Hepatocyte (in vitro differentiated cells): ENCODE measurements at places on chromosomes 4 and X. TPM values are rescaled to one million over a fixed set of nuclear protein-coding genes. Genes with fewer than 3 reads are reported as not detected.
A peak's percentile ranks its signal among the peaks of the same experiment; 100 is the strongest.

The AKAP14 gene
- polyA plus RNA-seq = not detected in 2 replicates

DNA sequence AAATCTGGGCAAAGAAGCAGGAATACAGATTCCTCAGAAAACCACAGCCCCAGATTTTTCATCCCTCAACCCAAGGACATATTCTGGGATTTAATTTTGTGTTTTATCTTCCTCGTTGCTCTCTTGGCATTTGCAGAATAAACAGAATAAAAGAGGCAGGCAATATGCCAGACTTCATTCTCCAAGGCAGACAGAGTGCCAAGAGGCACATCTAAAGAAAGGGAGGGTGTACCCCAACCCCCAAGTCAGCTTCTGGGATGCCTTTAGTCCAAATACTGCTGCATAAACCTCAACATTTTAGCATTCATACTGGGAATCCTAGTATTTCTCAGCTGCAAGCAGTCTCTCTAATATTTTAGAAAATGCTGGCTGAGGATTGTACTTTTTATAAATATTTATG, 629.2 kb downstream of the KLHL13 start:
- no peak for DNase-seq

- DNase-seq = no peak
These were observed 34.9 kb upstream of the STK26 start for GRCh38 chrX:131988236-131988635.

DNA sequence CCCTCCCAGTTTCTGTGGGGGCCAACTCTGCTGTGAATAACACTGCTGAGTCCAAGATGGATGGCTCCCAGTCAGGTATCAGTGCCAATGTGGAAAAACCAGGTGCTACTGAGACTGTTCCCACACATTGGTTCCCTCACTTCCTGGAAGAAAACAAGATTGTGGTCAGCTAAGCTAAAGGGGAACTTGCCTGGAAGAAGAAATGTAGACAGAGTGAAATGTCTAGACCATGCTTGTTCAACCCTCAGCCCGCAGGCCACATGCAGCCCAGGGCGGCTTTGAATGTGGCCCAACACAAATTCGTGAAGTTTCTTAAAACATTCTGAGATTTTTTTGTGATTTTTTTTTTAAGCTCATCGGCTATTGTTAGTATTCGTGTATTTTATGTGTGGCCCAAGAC, 28.6 kb upstream of the UTP14A start:
- DNase-seq = no peak

The NAA11 gene
- not detected in 2 replicates for polyA plus RNA-seq

The EPGN gene
- polyA plus RNA-seq = 0.24 and 2.2 TPM in 2 replicates

- DNase-seq = peak; percentile 32
These were observed 406.2 kb downstream of the MAPK10 start for GRCh38 chr4:85953651-85954018.

GRCh38 chrX:46722742-46723568, 36.0 kb downstream of the SLC9A7 start:
- no peak for DNase-seq

DNA sequence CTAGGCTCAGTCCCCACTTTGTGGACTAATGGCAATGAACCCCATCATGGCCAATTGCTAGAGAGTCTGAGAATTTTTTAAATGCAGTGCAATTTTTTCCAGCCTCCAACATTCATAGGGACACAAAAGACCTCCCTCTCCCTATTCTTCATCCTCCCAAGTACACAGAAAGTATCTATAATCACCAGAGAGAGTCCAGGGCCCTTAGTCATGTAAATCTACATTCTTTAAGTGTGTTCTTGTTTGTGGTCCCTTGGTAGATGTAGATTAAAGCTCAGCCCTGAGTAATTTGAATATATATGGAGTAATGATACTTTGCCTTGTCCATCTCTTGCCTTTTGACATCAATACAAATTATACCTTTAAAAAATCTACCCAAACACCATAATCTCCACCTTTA, 51.3 kb upstream of the ATXN3L start:
- DNase-seq = no peak

- DNase-seq = peak; percentile 40
These were observed 12.7 kb downstream of the ACOX3 start for GRCh38 chr4:8427761-8428287.

- no peak for DNase-seq
These were observed 10.0 kb downstream of the ZFP42 start for GRCh38 chr4:188005561-188005960.

DNA sequence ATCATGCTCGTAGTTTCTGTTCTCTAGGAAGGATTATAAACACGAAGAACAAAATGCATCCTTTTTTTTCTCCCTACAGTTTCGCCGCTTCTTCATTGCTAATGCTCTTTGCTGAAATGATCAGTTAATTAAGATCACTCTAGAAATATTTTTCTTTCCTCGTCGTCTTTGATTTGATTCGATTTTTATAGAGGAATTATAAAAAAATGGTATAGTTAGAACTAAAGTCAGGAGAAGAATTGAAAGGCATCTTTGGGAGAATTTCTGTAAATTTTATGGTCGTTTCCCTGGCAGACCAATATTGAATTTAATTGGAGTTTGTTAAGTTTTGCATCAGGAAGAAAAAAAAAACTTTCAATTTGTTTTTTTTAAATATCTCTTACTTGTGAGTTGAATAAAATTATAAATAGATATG, 1.1 kb upstream of the NKX3-2 start:
- no peak for DNase-seq

DNA sequence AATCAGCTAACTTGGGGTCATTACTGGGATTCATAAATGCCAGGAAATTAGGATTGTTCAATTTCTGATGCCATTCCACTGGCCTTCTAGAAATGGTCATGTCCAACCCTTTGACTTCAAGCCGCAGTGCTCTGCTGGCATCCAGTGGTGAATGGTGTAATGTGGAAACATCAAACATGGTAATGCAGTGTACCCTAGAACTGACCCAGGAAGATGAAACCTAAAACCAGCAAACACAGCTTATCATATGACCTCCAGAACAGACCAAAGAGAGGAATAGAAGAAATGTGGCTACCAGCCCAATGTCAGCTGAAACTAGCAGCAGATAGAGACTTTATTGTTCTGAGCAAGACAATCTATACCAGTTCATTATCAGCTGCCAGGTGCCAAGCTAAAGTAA, 13.8 kb downstream of the CXCL13 start:
- DNase-seq = no peak
